NCI-H2171 (cell line): ENCODE measurements at places on chromosomes 7 and 10.

DNA sequence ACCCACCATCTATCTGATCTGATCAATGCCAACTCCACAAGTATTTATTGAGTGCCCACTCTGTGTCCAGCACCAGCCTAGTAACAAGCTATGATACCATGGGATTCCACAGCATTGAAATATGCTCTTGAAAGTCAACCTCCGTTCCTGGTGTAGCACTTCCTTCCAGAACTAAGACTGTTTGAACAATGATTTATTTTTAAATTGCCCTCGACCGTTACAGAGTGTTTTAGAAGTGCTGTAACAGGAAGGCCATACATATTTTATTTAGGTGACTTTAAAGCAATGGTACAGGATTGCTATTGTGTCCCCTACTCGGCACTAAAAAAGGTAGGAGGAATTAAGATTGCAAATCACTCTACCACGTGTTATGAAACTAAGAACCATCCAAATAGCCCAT lies 225.6 kb downstream of the TEX36 start:
- no peak for DNase-seq

DNA sequence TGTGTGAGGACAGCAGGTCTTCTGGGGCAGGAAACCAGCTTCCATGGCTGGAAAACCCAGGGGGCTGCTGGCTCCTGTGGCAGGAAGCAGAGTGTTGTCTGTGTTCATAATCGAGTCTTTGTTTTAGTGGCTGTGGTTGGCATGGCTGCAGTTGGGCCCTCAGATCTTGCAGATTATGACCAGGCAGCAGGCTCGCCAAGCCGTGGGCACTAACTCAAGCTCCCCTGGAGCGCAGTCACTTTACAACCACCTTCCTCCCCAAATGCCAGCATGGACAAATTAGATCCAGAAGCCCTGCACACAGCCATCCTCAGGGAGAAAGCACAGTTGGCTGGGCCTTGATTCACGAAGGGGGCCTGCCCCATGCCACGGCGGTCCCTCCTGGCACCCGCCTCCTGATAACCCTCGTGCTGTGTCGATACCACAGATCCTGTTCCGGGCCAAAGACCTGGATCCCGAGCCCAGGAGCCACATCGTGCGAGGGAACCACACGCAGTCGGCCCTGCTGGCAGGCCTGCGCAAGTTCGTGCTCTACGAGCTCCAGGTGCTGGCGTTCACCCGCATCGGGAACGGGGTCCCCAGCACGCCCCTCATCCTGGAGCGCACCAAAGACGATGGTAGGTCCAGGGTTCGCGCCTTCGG lies 552.5 kb upstream of the FOXK1 start:
- no peak for DNase-seq

GRCh38 chr10:128116187-128116586 lies 10.0 kb downstream of the MKI67 start:
- DNase-seq, result no peak

- DNase-seq, result no peak
These were observed 1.1 kb upstream of the HOXA1 start for GRCh38 chr7:27096768-27097514.

GRCh38 chr7:47254081-47254977 lies 327.6 kb downstream of the TNS3 start:
- peak; percentile 54 for DNase-seq

DNA sequence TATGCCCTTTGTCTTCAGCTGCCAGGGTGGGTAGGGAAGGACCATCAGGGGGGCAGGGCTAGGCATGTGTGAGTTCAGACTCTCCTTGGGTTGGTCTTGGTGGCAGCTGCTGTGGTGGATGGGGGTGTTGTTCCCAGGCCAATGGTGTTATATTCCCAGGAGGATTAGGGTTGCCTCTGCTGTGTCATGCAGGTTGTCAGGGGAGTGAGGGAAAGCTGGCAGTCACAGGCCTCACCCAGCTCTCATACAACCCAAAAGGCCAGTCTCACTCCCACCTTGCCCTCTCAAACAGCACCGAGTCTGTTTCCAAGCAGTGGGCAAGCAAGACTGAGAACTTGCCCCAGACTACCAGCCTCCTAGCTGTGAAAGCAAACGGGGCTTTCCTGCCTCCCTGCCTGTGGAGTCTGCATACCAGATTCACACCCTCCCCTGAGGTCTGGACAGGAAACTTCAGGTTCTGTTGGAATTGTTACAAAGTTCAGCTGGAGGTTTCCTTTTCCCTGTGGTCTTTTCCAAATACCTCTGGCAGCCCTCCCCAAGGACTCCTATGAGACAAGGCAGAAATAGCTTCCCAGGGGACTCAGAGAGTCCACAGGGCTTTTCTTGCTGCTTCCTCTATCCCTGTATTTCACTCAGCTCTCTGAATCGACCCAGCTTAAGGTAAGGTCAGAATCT lies 1.4 kb downstream of the HYAL4 start:
- DNase-seq, result no peak

GRCh38 chr10:94361171-94361794 lies 1.5 kb downstream of the NOC3L start:
- no peak for DNase-seq

DNA sequence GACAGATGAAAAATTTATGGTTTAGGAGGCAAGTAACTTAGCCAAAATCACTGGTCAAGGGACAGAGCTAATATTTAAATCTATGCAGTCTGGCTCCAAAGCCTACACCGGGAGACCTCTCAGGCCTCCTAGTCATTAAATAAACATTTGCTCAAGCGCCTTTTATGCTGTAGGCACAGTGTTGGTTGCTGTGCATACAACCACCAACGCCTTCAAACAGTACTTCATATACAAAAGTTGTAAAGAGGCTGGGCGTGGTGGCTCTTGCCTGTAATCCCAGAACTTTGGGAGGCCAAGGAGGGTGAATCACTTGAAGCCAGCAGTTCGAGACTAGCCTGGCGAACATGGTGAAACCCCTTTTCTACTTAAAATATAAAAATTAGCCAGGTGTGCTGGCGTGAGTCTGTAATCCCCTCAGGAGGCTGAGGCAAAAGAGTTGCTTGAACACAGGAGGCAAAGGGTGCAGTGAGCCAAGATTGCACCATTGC lies 159.8 kb downstream of the MAGI2 start:
- DNase-seq, result no peak

DNA sequence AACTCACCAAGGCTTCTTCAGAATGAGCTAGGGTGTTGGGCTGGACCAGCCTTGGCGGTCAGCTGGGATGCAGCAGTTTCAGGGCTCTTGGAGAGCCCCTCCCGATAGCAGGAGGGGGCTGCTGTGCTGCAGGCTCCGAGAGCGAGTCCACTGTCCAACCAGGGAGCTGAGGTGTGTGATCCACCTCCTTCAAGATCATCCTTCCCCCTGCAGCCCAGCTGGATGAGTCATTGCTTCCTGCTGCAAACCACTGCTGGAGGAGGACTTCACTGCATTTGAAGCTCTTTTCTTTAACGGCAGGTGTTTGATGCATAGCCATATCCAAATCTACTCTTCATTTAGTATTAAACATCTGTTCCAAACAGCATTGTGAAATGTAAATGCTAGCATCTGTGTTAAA lies 54.2 kb upstream of the EBF3 start:
- no peak for DNase-seq

- peak; percentile 81 for DNase-seq
These were observed 438.1 kb upstream of the GALNT17 start for GRCh38 chr7:70693686-70694433.

GRCh38 chr10:45282061-45282460 lies 33.3 kb downstream of the OR13A1 start:
- DNase-seq, result no peak

- no peak for DNase-seq
These were observed 54.8 kb downstream of the DYNC2I1 start for GRCh38 chr7:158911145-158911544.

- no peak for DNase-seq
These were observed 46.8 kb downstream of the CDC14C start for GRCh38 chr7:48971173-48971572.
